ENCODE measurements at places on chromosomes 1 and 21. TPM values are rescaled to one million over a fixed set of nuclear protein-coding genes. Genes with fewer than 3 reads are reported as not detected.
A peak's percentile ranks its signal among the peaks of the same experiment; 100 is the strongest.

Gene OR10R2
- total RNA-seq, result not detected

Gene CTTNBP2NL
- 32.2 TPM for total RNA-seq

Gene CRYBG2
- total RNA-seq, result not detected

GRCh38 chr1:16248603-16249516 is 11.9 kb upstream of the CPLANE2 start:
- DNase-seq, result peak; percentile 85
- peaks cover 28% of the 10 kb centered on the region for H3K4me1 ChIP-seq
- H3K36me3 ChIP-seq, result peaks cover 19% of the 10 kb centered on the region

GRCh38 chr1:186923486-186923885 is 94.7 kb downstream of the PLA2G4A start:
- H3K4me3 ChIP-seq, result no peak overlapping the region
- no peak overlapping the region for H3K27ac ChIP-seq
- H3K36me3 ChIP-seq, result no peaks in the 10 kb centered on the region
- H3K4me1 ChIP-seq, result peaks cover 6% of the 10 kb centered on the region
- no peak for DNase-seq
- no peaks in the 10 kb centered on the region for H3K27me3 ChIP-seq

DNA sequence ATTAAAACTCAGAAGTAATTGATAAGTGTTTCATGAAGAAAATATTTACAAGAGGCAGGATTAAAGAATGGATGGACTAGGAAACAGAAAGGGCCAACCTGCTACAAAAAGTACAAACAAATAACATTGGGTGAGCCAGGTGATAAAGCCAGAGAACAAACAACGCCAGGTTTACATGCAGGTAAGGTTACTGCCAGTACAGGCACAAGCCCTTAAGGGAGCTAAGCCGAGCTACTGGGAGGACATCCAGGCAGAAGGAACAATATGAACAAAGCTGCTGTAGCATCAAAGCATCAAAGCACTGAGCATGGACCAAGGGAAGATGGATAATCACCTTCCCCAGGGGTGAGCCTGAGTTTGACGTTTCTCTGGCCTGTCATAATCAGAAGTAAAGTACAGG is 380.7 kb downstream of the SEC16B start:
- H3K4me1 ChIP-seq, result peaks cover 18% of the 10 kb centered on the region
- H3K27me3 ChIP-seq, result no peaks in the 10 kb centered on the region

- DNase-seq, result no peak
- no peaks in the 10 kb centered on the region for H3K36me3 ChIP-seq
- H3K27ac ChIP-seq, result no peak overlapping the region
- H3K4me3 ChIP-seq, result no peak overlapping the region
Measured at GRCh38 chr1:15083578-15083977, 70.0 kb upstream of the TMEM51 start.

Gene HES4
- total RNA-seq, result 0.29 TPM

DNA sequence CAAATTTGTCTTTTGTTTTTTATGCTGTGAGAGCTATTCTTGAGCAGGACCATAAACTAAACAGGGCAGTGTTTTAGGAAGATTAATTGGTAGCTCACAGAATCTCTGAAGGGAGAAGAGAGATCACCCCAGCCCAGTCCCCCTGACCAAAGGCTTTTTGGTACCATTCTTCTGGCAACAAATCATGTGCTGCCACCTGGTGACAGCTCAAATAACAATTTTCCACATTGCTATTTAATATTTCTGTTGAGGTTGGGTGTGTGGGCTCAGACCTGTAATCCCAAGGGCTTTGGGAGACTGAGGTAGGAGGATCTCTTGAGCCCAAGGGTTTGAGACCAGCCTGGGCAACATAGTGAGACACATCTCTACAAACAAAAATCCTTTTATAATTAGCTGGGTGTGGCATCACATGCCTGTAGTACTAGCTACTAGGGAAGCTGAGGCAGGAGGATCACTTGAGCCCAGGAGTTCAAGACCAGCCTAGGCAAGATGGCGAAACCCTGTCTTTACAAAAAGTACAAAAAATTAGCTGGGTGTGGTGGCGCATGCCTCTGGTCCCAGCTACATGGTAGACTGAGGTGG is 2.2 kb upstream of the TESK2 start:
- H3K27me3 ChIP-seq, result peaks cover 5% of the 10 kb centered on the region
- H3K36me3 ChIP-seq, result no peaks in the 10 kb centered on the region
- H3K4me1 ChIP-seq, result peaks cover 11% of the 10 kb centered on the region
- no peak overlapping the region for H3K4me3 ChIP-seq
- DNase-seq, result peak; percentile 93

Gene VASH2
- 2.1 TPM for total RNA-seq

GRCh38 chr1:42146626-42147320 is 6.4 kb upstream of the GUCA2B start:
- H3K27ac ChIP-seq, result no peak overlapping the region
- no peaks in the 10 kb centered on the region for H3K36me3 ChIP-seq
- no peak overlapping the region for H3K4me3 ChIP-seq
- DNase-seq, result peak; percentile 95

Gene RIPK4
- 2.2 TPM for total RNA-seq

Gene SLC9A1
- 6.2 TPM for total RNA-seq

DNA sequence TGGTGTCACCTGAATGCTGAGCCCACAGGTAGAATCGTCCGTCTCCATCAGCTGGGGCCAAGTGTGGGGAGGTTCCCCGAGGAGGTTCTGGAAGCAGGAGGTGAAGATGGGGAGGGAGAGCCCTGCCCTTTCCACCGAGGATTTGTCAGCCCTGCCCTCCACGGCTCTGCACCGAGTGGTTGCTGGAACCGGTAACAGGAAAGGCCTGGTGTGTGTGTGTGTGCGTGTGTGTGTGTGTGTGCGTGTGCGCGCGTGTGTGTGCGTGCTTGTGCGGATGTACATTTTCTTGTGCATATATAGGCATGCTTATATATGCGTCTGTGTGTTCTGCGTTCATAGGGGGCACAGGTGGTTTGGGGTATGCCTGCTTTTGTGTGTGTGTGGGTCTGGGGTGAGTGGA is 3.5 kb downstream of the NBL1 start:
- peak; percentile 85 for DNase-seq
- H3K4me3 ChIP-seq, result no peak overlapping the region
- H3K36me3 ChIP-seq, result no peaks in the 10 kb centered on the region
- H3K27ac ChIP-seq, result no peak overlapping the region

Gene PM20D1
- not detected for total RNA-seq

DNA sequence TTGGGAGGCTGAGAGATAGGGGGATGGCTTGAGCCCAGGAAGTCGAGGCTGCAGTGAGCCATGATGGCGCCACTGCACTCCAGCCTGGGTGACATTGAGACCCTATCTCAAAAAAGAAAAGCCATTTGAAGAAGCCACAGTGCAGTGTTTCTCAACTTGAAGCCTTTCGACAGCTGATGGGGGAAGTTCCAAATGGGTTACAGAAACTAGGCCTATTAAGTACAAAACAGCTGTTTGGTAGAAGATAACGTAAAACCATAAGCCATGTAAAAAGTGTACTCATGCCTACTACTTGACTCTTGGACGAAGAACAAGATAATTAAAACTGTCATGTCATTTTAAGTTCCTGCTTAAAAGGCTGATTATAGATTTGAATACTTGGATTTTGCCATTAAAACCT is 16.6 kb downstream of the COPA start:
- no peak overlapping the region for H3K4me3 ChIP-seq
- DNase-seq, result no peak
- no peaks in the 10 kb centered on the region for H3K27me3 ChIP-seq
- H3K4me1 ChIP-seq, result no peaks in the 10 kb centered on the region
- H3K36me3 ChIP-seq, result peaks cover 91% of the 10 kb centered on the region
- H3K27ac ChIP-seq, result no peak overlapping the region

DNA sequence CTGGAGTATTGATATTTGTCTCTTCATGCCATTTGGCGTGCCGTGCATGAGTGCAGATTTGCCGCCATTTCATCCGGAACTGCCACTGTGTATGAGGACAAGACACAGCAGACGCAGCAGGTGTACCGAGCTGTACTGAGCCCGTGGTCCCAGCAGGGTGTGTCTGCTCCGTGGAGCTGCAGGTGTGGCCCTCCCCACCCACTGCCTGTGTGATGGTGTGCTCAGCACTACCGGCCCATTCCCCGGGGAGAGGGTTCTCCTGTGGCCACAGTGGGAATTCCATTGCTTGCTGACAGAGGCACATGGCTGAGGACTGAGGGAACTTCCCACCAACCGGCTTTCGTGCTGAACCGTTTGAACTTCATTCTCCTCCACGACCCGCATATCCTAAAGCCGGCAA is 34.3 kb upstream of the COL6A1 start:
- H3K27ac ChIP-seq, result no peak overlapping the region
- no peaks in the 10 kb centered on the region for H3K36me3 ChIP-seq
- peaks cover 14% of the 10 kb centered on the region for H3K27me3 ChIP-seq
- H3K4me1 ChIP-seq, result peaks cover 7% of the 10 kb centered on the region

Gene ANGPTL1
- total RNA-seq, result 12.1 TPM

DNA sequence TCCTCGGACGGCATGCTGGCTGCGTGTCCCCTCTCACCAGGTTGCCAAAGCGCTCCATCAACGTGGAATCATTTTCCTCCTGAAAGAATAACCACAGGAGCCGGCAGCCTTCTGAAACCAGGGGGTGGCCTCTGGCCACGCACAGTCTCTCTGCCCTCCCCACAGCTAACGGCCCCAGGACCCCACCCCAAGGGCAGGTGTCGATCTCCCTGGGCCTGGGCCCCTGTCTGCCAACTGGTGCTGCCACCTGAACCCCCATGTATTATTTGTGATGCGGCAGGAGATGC is 46.1 kb downstream of the KCNAB2 start:
- H3K36me3 ChIP-seq, result no peaks in the 10 kb centered on the region
- no peaks in the 10 kb centered on the region for H3K27me3 ChIP-seq

DNA sequence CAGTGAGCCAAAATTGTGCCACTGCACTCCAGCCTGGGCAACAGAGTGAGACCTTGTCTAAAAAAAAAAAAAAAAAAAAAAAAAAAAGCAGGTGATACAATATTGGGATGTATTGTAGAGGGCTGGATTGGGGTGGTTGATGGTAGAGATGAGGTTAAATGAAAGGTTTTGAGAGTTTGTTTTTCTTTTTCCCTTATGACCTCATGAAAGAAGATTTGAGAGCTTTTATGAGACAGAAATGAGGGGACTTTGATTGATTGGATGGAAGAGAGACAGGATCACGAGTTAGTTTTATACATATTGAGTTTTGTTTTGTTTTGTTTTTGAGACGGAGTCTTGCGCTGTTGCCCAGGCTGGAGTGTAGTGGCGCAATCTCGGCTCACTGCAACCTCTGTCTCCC is 27.1 kb downstream of the OSBPL9 start:
- H3K27ac ChIP-seq, result peak overlapping the region; percentile 72
- H3K36me3 ChIP-seq, result no peaks in the 10 kb centered on the region
- H3K27me3 ChIP-seq, result no peaks in the 10 kb centered on the region
- no peak overlapping the region for H3K4me3 ChIP-seq
- H3K4me1 ChIP-seq, result peaks cover 47% of the 10 kb centered on the region

- H3K27me3 ChIP-seq, result no peaks in the 10 kb centered on the region
- no peaks in the 10 kb centered on the region for H3K4me1 ChIP-seq
- no peaks in the 10 kb centered on the region for H3K36me3 ChIP-seq
- DNase-seq, result no peak
- no peak overlapping the region for H3K27ac ChIP-seq
Measured at GRCh38 chr1:65050735-65051134, 84.4 kb upstream of the JAK1 start.

Gene AKIRIN1
- 42.1 TPM for total RNA-seq

Gene AMY1C
- total RNA-seq, result not detected

GRCh38 chr1:114331936-114332335 is 178.3 kb upstream of the SYT6 start:
- H3K27me3 ChIP-seq, result peaks cover 16% of the 10 kb centered on the region
- no peak for DNase-seq
- no peaks in the 10 kb centered on the region for H3K4me1 ChIP-seq
- H3K36me3 ChIP-seq, result no peaks in the 10 kb centered on the region

Gene DYNLT5
- 1.4 TPM for total RNA-seq

DNA sequence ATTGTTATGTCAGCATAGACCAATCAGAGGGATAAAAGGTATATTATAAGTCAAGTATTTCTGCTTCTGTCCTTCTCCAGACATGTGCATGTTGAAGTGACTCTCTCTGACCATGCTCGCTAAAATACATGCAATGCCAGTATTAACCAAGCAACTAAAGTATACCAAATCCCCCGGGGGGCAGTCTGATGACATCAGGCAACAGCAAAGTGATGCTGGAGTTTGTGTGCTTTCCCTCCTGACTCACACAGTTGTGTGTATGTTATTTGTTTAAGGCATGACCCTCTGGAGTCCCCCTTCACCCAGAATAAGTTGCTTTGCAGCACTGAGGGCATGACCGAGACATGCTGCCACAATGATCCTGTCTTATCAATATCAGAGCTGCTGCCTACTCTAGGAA is 2.1 kb downstream of the BRINP2 start:
- no peaks in the 10 kb centered on the region for H3K36me3 ChIP-seq
- H3K4me3 ChIP-seq, result no peak overlapping the region
- H3K27me3 ChIP-seq, result peaks cover 40% of the 10 kb centered on the region

Gene AGBL4
- total RNA-seq, result not detected

DNA sequence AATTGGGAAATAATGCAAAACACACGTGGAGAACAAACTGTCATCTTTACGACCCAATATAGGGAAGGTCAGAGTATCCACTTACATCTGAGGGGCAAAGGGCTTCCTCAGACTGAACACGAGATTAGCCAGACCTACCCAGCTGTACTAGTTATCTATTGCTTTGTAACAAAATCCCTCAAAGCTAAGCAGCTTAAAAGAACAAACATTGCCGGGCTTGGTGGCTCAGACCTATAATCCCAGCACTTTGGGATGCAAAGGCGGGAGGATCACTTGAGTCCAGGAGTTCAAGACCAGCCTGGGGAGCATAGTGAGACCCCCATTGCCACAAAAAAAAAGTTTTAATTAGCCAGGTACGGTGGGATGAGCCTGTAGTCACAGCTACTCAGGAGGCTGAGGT is 262.8 kb downstream of the LTN1 start:
- H3K27me3 ChIP-seq, result no peaks in the 10 kb centered on the region
- H3K36me3 ChIP-seq, result no peaks in the 10 kb centered on the region
- H3K4me1 ChIP-seq, result no peaks in the 10 kb centered on the region
- H3K4me3 ChIP-seq, result no peak overlapping the region

GRCh38 chr1:167515461-167515860 is 2.9 kb downstream of the CD247 start:
- no peak overlapping the region for H3K4me3 ChIP-seq
- no peaks in the 10 kb centered on the region for H3K36me3 ChIP-seq
- no peaks in the 10 kb centered on the region for H3K4me1 ChIP-seq
- H3K27ac ChIP-seq, result no peak overlapping the region
- peaks cover 14% of the 10 kb centered on the region for H3K27me3 ChIP-seq
